Non-pigmented ciliary epithelial cell (primary cell): ENCODE measurements at places on chromosomes 6 and 20.

- DNase-seq, result no peak
Observed at GRCh38 chr20:49985157-49985556, 2.4 kb downstream of the SNAI1 start.

DNA sequence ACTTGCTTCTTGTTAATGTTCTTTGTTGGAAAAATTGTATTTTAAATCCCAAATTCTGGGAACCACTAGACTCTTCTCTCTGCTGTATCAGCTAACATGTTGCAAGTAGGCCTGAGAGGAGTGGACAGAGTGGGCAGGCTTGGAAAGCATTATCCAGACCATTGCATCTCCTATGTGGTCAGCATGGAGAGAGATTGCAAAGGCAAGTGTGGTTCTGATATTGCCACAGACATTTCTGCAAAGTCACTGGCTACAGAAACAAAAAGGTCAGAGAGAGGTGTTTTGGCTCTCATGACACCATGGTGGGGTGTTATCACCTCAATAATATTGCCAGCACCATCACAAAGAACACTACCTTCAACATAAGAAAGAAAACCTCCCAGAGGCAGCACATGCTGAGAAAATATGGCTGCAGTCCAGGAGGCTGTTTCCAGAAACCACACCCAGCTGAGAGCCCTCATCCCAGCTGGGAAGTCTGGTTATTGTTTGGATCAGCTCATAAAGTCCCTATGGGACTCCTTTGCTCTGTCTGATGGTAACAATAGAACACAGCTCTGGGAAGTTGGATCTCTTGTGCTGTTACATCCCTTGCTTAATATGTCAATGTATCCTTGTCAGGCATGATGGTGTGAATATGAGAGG lies 78.2 kb upstream of the TBX18 start:
- no peak for DNase-seq

DNA sequence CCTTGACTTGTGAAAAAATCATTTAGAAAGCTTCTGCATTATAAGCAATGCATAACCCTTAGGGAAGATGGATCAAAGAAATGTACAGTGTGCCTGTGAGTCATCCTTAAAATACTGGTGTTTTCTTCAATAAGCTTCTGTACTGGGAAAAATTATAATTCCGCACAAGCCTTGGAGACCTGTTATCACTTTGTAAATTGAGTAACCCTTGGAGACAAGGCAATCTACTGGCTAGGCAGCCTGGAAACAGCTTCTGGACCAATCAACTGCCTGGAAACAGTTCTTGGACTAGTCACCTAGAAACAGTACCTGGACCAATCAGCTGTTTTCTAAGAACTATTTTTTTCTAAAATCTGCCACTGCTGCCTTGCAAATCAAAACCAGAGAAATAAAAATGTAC lies 25.8 kb upstream of the RNGTT start:
- no peak for DNase-seq

DNA sequence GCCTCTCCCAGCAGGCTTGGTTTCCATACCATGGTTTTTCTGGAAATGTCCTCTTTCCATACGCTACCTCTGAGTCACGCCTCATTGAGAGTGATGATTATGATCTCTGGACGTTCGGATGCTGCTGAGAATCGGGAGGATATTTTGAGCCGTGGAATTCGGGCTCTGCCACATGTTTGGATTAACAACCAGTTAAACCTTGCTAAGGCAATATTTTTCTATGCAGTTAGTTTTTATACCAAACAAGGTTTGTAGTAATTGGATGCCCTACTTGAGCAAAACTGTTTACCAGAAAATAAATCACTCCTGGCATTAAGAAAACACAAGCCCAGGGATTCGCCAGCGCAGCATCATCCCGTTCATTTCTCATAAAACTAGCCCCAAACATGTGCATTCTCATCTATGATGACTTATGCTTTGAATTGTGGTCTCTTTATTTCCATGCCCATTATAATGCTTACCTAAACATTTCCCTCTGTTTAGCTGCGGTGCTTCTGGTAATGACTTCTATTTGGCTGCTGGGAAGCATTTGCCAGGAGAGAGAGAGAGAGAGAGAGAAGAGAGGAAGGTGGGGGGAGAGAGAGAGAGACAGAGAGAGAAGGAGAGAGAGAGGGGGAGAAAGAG lies 198.9 kb downstream of the CLIC5 start:
- no peak for DNase-seq

DNA sequence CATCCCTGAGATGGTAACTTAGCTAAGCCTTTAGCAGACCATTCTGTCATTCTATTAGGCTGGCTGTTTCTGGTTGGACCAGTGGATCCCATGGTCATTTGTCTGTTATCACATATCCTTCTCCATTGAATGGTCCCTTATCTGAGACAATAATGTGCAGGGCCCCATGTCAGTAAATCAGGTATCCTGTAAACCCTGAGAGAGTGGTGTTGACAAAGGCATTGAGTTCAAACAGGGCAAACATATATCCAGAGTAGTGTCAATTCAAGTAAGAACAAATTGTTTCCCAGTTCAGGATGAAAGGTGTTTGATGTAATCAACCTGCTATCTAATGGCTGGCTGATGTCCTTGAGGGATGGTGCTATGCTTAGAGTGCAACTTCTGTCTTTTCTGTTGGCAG lies 126.2 kb downstream of the LINC00237 start:
- DNase-seq, result no peak

DNA sequence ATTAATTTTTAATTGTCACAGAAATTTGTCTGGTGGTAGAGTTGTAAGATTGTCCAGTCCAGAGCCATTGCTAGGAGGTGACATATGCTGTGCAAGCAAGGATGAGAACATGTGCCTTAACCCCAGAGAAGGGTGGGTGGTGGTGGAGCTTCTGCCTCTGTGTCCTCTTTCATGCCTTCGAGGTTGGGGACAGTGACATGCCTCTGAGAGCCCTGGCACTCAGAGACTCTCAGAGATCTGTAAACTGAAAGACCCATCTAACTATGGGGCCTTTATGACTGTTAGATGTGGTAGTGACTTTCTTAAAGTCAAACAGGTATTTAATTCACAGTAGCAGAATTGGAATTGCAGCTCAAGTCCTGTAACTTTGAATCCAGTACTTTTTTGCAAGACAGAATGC lies 132.4 kb downstream of the JARID2 start:
- DNase-seq, result no peak
